NCI-H226 (cell line): ENCODE measurements at places on chromosomes 2 and 18.

DNA sequence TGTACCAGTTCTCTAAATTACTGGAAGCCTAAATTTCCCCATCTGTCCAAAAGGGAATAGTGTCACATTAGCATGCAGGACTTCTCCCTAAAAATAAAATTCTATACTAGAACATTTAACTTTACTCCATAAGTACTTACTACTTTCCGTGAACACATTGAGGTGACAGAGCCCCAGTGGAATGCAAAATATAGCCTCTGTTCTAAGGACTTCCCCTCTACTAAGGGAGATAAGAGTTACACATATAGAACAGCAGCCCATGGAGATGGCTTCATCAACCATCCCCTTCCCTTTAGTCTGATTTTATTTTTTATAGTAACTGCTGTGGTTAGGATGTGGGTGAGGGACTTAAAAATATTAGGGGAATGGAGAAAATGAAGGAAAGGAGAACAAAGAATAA lies 68.9 kb upstream of the STPG4 start:
- peak; percentile 37 for DNase-seq

DNA sequence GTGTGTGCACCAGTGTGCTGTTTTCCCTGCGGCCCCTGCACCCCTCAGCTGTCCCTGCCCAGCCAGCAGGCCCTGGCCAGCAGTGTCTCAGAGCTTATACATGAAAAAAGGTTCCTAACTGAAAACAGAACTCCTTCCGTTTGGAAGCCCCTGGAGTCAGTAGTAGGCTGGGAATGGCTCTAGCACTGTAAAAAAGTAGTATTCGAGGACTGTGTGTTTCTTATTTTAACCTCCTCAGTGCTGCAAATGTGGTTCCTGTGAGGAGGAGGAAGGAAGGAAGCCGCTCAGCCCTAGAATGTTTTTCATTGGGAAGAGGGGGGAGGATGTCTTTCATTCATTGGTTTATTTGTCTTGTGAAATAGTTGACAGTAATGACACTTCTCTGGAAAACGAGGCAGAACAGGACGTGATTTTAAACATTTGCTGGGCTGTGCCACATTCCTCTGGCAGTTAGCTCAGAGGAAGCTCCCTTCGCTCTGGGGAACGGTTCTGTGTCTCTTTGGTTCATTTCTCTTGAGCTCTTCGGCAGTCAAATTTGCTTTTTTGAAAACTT lies 103.5 kb downstream of the SPTBN1 start:
- peak; percentile 72 for DNase-seq

GRCh38 chr2:127608061-127609030 lies 37.6 kb upstream of the GPR17 start:
- no peak for DNase-seq

DNA sequence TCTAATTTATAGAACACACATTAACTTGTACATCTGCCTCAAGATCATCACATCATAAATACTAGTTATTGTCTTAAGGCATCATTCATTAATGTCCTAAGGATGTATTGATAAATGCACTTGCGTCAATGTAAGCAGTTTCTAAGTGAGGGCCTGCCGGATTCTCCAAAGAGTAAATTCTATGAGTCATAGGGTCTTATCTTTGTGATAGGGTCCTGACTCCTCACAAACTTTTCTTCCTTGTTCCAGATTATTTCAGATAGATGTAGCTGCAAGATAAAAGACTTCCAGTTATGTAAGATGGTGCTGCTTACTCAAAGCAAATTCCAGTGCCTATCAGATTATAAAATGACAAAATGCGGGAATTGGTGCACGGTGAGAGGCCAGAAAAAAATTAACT lies 315.0 kb upstream of the SLC39A10 start:
- DNase-seq: peak; percentile 31

DNA sequence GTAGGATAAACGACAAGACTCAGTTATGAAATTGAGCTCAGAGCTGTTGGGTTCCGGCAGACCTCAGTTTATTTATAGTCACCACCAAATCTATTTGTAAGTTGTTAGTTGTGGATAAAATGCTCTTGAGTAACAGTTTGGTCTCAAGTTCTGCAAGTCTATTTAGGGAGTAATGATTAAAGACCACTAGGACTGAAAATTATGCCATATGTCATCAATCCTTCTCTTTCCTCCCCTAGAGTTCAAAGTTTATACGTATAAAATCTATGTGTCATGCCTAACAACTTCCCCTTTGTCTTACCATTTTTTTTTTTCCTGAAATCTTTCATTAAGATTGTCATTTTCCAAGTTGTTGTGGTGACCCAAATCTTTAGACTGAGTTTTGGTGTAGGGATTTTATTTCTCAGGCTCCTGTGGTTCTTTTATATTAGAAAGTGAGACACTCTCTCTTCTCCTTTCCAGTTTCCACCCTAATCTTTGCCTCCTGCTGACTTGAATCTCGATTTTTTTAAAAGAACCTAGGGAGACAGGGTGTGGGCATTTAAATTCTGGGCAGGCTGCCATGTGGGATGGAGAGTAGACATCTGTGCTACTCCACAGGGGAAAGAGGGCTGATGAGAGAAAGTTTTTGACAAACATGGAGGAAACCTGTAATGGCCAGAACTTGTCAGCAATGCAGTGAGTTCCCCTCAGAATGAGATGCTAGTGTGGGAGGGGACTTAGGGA lies 51.0 kb downstream of the LAMA3 start:
- DNase-seq: peak; percentile 75

DNA sequence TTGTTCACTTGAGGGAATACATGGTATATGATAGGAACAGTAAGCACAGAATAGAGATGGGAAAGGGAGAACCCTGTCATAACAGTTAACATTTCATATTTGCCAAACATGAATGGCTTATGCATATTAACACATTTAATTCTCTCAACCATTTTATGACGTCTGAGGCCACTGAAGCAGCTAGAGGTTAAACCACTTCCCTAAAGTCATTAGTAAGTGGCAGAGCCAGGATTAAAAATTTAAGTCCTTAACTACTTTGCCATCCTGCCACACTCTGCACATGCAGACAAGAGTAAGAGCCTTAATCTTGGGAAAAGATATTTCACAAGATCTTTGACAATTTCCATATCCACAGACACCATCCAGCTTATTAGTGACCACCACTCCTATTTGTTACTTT lies 2.1 kb downstream of the LIPT1 start:
- DNase-seq: no peak

GRCh38 chr2:77009307-77009706 lies 512.9 kb downstream of the LRRTM4 start:
- DNase-seq: no peak

DNA sequence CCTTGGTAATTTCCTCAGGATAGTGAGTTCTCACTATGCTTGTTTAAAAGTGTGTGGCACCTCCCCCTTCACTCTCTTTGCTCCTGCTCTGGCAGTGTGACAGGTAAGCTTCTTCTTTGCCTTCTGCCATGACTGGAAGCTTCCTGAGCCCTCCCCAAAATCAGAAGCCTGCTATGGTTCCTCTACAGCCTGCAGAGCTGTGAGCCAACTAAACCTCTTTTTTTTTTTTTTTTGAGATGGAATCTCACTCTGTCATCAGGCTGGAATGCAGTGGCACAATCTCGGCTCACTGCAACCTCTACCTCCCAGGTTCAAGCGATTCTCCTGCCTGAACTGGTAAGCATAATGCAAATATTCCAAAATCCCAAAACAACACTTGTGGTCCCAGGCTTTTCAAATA lies 80.0 kb downstream of the SOWAHC start:
- DNase-seq: peak; percentile 54

GRCh38 chr2:38751596-38752410 lies 642 bp upstream of the SRSF7 start:
- DNase-seq: no peak

GRCh38 chr18:76573325-76574025 lies 78.4 kb upstream of the ZNF516 start:
- peak; percentile 53 for DNase-seq

- DNase-seq: peak; percentile 72
Measured at GRCh38 chr2:169815849-169816248, 8.9 kb downstream of the METTL5 start.

GRCh38 chr2:202112041-202112440 lies 39.0 kb downstream of the KIAA2012 start:
- DNase-seq: no peak

DNA sequence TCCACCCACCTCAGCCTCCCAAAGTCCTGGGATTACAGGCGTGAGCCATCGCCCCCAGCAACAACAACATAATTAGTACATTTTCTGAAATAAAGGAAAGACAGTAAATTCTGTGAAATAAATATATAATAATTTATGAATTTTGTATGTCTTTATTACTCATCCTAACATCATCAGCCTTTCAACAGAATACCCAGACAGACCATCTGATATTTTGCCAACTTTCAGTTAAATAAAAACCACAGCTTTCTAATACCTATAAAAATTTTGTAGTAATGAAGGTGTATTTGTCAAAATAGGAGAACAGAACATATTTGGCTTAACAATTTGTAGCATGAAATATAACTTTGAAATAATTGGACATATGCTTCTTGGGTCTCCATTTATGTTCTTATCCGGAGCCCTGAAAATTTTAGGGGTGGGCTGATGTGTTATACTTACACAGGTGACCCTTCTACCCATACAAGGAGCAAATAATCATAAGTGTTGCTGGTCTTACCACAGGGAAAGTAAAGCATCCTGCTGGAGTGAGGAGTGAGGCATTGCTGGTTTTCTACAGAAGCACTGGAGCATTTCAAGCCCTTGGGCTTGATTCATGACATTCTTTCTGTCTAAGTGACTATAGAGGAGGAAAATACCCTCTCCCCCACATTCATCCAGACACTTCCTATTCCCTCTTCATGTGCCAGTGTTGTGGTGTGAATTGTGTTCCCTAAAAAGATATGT lies 99.3 kb downstream of the SPOPL start:
- peak; percentile 35 for DNase-seq

- no peak for DNase-seq
Measured at GRCh38 chr2:111117598-111118480, 2.9 kb upstream of the BCL2L11 start.

GRCh38 chr2:203934711-203935438 lies 1.7 kb upstream of the ICOS start:
- no peak for DNase-seq

DNA sequence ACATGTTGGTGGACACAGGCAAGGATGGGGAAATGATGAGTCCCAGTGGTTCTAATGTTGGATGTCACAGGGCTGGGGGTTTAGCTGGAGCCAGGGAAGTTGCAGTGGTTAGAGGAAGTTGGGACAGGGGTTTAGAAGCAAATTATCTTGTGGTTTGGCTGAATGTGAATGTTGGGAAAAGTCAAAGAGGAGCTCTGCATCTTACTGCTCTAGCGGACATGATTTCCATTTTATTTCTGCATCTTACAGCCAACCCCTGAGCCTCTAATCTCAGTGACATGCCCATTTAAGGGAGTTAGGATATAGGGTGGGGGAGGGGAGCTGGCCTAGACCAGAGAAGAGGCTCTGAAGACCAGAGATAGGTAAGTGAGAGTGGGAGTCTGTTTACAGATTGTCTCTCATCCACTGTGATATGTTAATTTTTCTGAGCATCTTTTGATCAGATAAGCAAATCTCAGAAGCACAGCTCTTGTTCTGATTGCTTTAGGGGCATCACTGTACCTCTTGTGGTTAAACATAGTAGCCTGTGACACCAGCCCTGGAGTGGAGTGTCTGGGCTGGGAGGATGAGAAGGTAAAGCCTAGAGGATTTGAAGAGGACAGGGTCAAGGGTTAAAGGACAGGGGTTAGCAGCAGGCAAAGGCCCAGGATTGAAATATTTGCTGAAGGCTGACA lies 43.6 kb downstream of the SETBP1 start:
- no peak for DNase-seq
